ENCODE measurements at places on chromosomes 1 and 21.

DNA sequence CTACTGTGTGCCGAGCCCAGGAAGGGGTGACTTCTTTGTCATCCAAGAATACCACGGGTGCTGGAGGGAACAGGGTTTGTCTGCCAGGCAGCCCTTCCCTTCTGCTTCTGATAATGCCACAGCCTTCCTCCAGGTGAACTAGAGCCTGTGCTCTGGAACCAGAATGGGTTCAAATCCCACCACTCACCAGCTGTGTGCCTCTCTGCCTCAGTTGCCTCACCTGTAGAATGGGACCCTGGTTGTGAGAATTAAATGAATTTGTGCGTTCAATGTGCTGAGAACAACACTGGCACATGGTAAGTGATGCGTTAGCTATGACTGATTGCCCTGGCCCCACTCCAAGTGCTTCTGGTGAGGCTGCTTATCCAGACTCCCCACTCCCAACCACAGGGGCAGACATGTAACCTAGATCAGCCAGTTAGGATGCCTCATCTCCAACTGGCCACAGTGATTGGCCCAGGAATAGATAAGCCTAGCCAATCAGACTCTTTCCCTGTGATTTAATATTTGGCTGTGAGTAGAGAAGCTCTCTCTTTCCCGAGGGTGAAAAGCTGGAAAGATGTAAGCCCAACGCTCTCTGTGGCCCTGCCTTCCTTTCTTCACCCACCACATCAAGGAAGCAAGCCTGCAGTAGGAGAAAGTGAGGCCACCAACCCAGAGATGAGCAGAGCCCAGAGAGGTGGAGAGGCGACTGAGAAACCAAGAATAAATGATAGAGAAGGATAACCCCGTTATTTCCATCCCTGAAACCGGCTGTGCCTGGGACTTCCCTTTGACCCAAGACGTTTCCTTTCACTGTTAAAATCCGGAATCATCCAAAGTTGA, 20.8 kb upstream of the LAPTM5 start:
- no peak for DNase-seq

GRCh38 chr1:95041491-95042165, 31.1 kb downstream of the ALG14 start:
- no peak for DNase-seq

DNA sequence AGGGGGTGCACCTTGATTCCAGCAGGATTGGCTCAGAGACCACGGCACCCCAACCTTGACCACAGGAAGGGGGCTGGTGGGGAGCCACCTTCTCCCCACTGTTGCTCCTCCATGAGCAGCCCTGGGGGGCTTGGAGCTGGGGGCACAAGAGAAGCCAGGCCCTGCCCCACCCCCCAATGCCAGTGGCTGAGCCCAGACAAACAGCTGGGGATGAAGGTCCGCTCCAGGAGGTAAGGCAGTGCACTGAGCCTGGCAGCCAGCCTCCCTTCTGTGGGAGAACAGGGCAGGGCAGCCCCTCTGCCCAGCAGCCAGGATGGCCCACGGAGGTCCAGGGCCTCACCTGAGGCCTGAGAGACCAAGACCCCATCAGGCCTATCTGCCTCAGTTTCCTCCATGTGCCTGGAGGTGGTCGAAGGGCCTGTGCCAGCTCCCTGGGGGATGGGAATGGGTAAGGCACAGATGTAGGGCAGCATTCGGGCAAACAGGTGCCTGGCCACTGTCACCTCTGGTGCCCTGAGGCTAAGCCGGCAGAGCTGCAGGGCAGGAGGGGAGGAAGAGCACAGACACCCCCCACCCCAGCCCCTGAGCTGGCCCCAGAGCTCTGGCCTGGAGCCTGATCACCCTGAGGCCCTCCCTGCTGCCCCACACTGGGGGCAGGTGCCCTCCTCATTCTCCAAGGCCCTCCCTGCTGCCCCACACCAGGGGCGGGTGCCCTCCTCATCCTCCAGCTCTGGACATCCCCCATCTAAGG, 7.1 kb downstream of the ITGB2 start:
- no peak for DNase-seq

DNA sequence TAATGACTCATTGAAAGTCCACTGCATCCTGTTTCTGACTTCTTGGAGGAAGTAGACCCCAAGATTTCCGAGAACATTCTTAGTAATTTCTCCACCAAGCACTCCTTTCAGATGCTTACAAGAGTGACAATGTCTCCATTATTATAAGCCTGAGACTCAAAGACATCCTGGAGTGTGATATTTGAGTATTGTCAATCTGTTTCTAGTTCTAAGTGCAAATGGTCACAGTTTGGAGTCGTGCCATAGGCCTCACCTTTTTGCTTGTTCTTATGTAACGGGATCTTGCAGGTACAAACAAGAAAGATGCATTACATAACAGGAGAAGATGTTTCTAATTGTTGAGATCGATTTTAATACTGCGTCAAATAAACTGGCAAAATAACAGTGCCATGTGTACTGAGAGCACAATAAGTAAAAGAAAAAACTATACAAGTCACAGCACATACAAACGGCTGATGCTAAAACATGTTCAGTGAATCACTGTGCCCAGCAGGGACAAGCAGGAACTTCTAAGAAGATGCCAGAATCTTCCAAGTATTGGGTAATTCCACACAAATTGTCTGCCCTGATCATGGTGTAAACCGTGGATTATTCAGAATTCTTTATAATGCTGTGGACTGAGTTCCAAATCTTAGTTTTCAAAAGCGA, 54.1 kb downstream of the CD2 start:
- no peak for DNase-seq

GRCh38 chr1:209831615-209832014, 3.8 kb downstream of the UTP25 start:
- no peak for DNase-seq

GRCh38 chr1:157496121-157496526, 56.2 kb downstream of the FCRL5 start:
- no peak for DNase-seq

- no peak for DNase-seq
Measured at GRCh38 chr1:113291777-113292602, 98.3 kb upstream of the MAGI3 start.

DNA sequence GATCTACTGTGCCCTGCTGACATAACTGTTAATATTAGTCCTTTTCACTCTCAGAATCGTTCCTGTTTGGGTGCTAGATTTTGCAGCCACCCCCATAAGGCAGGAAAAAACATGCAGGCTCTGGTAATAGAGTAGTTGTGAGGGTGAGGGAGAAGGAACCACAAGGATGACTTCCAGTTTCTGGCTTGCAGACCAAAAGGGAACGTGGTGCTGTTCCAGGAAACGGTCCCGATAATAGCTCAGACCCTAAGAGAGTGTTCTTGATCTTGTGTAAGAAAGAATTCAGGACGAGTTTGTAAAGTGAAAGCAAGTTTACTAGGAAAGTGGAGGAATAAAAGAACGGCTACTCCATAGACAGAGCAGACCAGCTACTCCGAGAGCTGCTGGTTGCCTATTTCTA, 50.7 kb upstream of the RHOU start:
- DNase-seq = no peak

GRCh38 chr1:185795181-185795580, 61.0 kb downstream of the HMCN1 start:
- DNase-seq = no peak

DNA sequence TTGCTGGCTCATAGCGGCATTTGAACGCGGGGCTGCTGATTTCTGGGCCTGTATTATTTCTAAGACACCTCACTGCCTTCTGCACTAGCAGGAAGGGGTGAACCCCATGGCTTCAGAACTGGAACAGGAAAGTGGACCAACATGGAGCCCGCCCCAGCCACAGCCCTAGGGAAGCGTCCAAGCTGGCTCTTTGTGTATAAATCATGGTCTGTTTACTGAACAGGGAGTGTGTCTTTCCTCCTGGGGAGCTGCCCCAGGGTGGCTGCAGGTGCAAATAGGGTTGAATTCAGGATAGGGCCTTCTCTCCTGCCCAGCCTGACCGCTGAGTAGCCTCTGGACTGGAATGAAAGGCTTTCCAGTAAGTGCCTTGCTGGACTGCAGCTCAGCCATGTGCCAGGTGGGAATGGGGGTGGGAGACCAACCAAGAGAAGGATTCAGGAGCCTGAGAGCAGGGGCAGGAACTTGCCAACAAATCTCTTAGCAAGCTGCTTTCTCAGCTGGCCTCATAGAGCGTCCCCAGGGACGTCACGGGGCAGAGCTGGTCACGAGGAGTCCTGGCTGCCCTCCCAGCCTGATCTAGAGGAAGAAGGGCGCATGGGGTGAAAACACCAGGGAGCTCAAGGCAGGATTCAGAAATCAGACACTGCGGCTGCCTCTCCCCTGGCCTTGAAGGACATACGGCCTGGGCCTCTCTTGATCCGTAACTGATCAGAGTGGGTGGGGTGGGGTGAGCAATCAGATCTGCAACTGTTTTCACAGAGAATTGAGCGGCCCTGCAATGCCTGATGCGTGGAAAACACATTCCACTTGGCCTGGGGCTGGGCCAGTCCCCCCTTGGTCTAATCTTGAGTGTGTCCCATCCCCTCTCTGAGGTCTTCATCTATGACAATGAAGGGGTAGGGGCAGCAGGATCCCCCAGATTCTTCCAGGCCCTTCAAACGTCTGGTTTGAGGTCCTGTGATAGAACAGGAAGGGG, 56.5 kb upstream of the SELENON start:
- no peak for DNase-seq
